Cardiac ventricle fibroblast (primary cell): ENCODE measurements at places on chromosomes 4 and X. TPM values are rescaled to one million over a fixed set of nuclear protein-coding genes. Genes with fewer than 3 reads are reported as not detected.

Gene CCDC110
- 0.81 and 0.98 TPM in 2 replicates for total RNA-seq

Gene GRPR
- not detected in 2 replicates for total RNA-seq

Gene VBP1
- total RNA-seq, result 25.9 and 31.3 TPM in 2 replicates

Gene XG
- 0.73 and 3.2 TPM in 2 replicates for total RNA-seq

Gene TCEAL7
- total RNA-seq, result 6.4 and 8.0 TPM in 2 replicates

Gene PRRG3
- total RNA-seq, result 0.10 TPM in 1 of 2 replicates, not detected in the other

Gene NXF3
- total RNA-seq, result not detected in 2 replicates

Gene SPP1
- total RNA-seq, result not detected in 2 replicates
